ENCODE measurements at places on chromosomes 5 and 9.

GRCh38 chr9:134071149-134071548, 3.3 kb upstream of the BRD3 start:
- DNase-seq: no peak

DNA sequence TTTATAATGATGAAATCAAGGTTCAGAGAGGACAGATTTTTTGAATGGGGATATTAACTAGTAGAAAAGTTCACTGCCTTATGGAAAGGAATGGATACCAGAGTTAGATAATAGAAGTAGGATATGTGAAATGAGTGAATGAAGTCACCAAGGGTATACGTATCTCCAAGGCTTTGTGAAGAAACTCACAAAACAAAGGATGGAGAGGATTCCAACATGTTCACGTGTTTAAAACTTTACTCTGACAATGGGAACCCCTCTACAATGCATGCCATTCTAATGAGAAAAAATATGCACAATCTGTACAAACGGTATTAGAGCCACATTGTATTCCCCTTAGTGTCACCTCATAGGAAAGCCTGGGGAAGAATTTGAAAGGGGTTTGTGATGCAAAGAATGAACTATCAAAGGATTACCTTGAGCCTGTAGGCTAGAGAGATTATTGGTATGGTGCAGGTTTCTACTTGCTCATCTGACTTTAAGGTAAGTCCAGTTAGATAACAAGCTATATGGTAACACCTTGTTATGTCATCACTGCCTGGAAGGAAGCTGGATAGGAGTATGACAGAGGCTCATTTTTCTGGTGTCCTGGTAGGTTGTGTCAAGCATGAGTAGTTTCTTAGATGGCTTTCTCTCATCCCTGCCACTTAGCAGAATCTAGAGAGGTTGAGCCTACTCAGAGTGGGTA, 250.3 kb upstream of the SEMA6A start:
- DNase-seq: no peak

DNA sequence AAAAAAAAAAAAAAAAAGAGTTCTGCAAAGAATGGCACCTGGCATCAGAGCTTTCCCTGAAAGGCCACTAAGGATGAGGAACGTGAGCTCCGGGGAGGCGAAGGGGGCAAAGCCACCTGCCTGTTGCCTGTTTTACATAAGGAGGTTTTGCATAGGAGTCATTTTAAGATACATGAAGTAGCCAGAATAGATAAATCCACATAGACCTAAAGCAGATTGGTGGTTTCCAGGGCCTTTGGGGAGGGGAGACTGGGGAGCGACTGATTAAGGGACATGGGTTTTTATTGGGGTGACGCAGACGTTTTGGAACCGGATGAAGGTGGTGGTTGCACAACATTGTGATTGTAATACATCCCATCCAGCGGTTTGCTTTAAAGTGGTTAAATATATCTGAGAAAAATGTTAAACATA, 7.1 kb downstream of the NEK6 start:
- DNase-seq: no peak

DNA sequence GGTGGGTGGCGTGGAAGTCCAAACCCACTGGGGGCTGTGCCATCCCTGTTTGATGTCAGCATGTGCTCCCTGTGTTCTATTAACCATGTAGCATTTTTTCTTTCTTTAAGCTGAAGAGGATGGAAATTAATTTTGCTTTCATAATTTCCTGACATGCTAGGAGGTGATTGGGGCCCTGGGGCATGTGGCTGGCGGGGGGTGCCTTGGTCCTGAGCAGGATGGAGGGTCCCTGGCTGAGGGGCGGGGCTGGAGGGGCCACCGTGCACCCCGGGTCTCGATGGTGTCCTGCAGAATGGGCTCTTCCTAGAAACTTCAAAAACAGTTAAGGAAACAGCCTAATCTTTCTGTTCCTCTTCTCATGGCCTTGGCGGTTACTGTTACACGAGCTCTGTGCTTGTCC, 69.3 kb upstream of the IRX4 start:
- no peak for DNase-seq

GRCh38 chr9:122058709-122059108, 34.4 kb downstream of the TTLL11 start:
- DNase-seq: no peak

- no peak for DNase-seq
Measured at GRCh38 chr5:170974461-170974860, 112.6 kb downstream of the RANBP17 start.

DNA sequence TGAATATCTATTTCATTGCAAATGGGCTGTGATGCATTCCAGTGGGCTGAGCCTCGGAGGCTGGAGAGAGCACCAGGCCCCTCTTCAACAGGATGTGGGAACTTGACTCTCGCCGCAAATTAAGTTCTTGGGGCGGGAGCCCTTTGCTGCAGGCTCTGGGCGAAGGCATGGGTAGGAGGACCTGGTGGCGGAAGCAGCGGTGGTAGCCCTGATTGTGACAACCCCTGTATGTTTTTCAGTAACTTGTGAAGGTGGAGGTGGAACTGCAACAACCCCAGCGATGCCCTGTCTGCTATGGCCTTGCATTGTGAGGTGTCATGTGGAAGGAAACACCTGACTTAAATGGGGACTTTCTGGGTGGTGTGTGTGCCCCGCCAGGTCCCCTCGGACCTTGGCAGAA, 9.4 kb downstream of the FYB1 start:
- DNase-seq: no peak

DNA sequence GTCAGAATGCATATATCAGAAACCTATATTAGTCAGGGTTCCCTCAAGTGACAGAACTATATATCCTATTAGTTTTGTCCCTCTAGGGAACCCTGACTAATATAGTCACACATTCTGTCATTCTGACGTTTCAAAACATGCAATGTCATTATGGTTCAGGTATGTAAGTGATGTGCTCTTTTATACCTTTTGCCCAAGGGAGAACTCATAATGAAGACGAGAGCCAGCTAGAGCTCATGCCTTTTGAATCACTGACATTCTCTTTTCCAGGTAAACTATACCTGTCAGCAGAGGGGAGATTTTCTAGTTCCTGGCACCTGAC, 576.7 kb downstream of the LRRC70 start:
- no peak for DNase-seq
